ENCODE measurements at places on chromosomes 3 and 15.

GRCh38 chr3:51983578-51984268, 388 bp downstream of the ACY1 start:
- DNase-seq, result no peak

GRCh38 chr3:169170456-169170855, 493.1 kb downstream of the MECOM start:
- DNase-seq, result no peak

GRCh38 chr3:72244396-72244795, 459.4 kb upstream of the PROK2 start:
- no peak for DNase-seq

- no peak for DNase-seq
Measured at GRCh38 chr3:162517110-162517509, 1020.5 kb downstream of the OTOL1 start.
